ENCODE measurements at places on chromosomes 3 and 15.

- no peak for DNase-seq
These were observed 31.8 kb upstream of the DCLK3 start for GRCh38 chr3:36796161-36796560.

GRCh38 chr3:24012589-24013269 lies 67.6 kb downstream of the NR1D2 start:
- DNase-seq: no peak

DNA sequence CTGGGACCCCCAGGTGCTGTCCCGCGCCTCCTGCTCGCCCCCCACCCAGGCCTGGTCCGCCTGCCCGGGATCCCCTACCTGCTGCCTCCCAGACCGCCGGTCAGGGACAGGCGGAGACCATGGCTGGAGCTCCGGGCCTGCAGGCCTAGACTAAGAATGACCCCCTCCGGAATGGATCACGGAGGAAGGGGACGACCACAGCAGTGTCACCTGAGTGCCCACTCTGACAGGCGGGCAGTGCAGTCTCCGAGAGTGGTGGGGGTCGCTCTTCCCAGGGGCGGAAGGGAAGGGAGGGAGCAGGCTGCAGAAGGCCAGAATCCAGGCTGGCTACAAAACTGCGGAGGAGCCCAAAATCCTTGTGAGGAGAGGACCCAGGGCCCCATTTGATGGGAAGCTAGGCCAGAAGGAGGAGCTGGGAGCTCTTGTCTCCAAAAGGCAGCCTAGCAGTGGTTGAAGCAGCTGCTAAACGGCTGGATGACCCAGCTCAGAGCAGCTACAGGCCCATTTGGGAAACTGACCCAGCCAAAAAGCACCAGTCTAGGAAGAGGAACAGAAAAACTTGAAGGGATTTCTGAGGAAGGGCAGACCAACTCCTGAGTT lies 908 bp upstream of the RAB43 start:
- DNase-seq: no peak

- no peak for DNase-seq
These were observed 798.7 kb downstream of the DIPK2A start for GRCh38 chr3:144770281-144770680.

GRCh38 chr3:14282001-14282705 lies 103.5 kb downstream of the LSM3 start:
- DNase-seq: no peak

DNA sequence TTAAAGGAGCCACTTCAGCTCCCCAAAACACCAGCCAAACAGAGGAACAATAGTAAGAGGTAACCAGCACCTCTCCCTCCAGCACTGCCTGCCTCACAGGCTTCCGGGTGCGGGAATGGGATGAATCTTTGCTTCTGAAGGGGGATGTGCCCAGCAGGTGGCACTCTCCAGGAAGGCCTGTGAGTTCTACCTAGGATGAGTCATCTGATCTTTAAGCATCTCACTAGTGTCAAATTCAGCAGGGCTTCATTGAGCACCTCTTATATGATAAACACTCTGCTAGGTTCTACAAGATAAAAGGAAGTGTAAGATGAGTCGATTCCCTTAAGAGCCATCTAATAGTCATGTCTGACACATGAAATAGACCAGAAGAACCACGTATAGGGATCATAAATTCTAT lies 237.4 kb upstream of the UMPS start:
- peak; percentile 14 for DNase-seq

GRCh38 chr3:149638228-149639092 lies 19.4 kb downstream of the WWTR1 start:
- no peak for DNase-seq

- no peak for DNase-seq
These were observed 72.0 kb downstream of the CCNL1 start for GRCh38 chr3:157087780-157088600.

DNA sequence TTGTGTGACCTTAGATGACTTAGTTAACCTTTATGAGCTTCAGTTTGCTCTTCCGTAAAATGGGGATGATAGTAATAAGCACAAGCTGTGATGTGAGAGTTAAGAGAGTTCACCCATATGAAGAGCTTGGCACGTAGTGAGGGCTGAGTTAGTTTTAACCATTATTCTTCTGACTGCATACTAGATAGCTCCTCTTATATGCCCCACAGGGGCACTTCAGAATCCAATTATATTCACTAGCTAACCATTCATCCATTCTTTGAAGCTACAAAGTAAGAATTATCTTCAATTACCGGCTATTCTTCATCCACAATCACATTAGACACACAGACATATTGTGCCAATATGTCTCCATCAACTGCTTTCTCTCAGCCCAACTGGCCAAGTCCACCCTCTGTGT lies 159.0 kb upstream of the STT3B start:
- DNase-seq: no peak

DNA sequence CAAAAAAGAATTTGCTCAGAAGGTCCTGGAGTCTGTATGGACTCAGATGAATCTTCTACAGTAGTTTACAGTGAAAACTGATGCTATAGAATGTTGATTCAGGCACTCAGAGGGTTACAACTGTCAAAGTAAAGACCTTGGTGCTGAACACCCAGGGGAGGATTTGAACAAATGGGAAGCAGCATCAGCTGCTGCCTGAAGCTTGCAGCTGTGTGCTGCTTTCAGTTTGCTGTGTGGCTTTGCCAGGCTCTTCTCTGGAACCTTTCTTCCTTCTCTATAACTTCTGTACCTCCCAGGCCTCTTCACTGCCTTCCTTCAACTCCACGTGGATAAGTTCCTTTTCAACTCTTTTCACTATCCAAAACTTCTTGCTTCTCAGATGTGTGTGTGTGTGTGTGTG lies 214.2 kb downstream of the GRM7 start:
- DNase-seq: no peak

DNA sequence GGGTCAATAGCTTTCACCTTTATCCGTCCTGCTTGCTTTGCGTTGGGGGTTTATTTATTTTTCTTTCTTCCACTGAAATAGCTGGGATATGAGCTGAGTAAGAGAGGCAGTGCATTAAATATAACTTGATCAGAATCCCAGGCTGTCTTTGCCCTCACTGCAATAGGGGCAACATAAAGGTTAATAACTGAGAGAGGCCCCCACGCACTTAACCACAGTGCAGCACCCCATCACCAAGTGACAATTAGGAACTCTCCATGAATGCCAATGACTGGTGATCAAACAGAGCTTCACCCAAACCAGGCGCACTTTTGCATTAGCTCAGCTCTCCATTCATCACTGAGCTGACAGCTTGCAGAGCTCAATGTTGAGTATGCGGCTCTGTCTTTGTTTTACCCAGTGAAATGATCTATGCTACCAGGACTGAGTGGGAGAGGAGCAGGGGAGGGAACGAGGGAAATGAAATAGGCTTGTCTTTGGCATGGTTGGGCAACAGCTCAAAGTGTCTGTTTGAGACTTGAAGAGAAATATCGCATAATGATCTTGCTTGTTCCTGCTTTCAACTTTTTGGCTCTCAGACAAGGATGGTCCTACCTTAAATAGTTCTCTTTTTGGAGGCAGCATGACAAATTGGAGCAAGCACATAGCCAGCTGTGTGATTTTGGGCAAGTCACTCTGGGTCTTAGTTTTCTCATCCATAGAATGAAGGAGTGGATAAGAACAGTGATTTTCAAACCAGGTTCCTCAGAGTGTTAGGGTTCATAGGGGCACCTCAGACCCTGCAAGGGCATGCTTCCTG lies 14.5 kb upstream of the GLCE start:
- no peak for DNase-seq

DNA sequence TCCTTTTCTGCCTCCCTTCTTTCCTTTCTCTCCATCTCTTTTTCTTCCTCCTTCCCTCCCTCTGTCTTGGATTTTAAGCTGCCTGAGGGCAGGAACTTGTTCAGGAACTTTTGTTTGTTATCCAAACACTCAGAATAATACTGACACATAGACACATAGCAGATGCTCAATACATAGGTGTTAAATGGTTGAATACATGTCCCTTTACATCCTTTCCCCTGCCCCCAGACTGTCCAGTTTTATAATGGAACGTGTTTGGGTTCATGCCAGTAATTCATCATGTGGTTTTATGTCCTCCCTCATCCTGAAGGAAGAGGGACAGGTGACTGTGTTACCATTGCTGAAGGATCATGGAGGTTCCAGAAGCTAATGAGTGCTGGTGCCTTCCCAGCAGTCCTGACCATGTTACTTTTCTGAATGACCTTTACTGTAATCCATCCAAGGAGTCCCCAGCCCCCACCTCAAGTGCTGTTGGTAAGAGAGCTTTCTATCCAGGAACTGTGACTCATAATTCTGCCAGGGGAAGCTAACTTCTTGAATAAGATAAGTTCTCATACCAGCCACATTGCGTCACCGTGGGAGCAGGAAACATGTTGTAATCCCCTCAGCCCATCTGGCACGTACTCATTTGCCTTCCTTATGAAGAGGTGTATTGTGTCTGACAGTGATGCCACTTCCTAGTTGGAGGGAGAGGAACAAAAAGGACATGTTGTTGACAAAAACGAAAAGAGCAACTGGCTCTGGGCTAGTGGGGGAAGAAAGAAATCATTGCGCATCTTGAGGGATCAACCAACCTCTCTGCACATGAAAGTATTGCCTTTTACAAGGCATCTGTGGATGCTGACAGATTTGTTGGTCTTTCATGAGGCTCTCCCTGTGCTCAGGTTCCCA lies 52.4 kb downstream of the IL1RAP start:
- peak; percentile 100 for DNase-seq

- DNase-seq: no peak
These were observed 14.5 kb upstream of the ARHGAP31 start for GRCh38 chr3:119279584-119280243.

DNA sequence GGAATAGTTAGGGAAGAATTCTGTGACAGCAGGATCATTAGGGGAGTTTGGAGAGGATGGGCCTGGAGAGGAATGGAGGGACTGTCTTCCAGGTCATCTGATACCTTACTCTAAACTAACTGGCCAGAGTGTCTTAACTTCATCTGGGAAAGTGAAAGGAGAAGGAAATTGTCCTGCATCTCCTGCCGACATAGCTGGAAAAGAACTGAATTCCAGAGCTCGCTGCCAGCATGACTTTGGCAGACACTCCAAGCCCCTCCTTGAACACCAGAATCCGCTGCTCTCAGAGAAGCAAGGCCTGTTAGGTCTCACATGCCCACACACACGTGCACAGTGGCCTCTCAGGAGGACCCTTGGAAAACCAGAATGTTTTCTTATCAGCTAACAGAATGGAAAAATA lies 10.5 kb downstream of the ABI3BP start:
- no peak for DNase-seq

DNA sequence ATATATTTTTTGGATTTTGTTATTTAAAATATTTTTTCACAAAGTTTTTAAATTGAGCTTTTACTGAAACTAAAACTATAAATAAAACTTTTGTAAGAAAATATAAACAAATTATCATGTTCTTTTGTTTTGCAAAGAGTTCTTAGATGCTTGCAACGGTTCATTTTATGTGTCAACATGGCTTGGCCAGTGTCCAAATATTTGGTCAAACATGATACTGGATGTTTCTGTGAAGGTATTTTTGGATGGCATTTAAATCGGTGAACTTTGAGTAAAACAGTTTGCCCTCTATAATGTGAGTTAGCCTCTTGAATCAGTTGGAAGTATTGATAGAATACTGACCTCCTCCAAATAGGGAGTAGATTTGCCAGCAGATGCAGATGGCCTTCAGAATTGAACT lies 612.6 kb upstream of the NECTIN3 start:
- no peak for DNase-seq

DNA sequence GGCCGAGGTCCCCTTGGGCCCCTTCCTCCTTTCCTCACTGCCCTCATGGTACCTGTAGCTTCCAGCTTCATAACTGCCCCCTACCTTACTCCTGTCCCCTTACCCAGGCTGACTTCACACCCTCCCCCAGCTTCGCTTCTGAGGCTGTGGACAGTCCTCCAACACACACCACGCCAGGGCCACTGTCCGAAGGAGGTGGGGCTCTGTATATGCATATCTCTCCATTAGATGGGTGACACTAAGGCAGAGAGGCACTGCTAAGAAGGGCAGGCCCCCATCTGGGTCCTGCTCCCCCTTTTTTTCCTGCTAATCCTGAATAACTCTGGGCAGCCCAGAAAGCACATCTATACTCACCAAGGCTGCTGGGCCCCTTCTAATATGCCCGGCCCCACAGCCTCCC lies 1.0 kb upstream of the COL7A1 start:
- no peak for DNase-seq

- no peak for DNase-seq
These were observed 49.8 kb upstream of the SSR3 start for GRCh38 chr3:156604642-156605144.

DNA sequence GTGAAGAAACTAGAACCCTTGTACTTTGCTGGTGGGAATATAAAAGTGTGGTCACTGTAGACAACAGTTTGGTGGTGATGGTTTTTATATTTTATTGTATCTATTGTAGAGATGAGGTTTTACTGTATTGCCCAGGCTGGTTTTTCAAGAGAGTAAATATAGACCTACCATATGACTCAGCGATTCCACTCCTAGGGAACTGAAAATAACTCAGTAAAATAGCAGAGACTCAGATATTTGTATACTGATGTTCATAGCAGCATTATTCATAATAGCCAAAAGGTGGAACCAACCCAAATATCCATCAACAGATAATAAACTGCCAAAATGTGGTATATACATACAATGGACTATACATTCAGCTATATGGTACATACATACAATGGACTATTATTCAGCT lies 68.8 kb upstream of the IL12A start:
- DNase-seq: peak; percentile 49

DNA sequence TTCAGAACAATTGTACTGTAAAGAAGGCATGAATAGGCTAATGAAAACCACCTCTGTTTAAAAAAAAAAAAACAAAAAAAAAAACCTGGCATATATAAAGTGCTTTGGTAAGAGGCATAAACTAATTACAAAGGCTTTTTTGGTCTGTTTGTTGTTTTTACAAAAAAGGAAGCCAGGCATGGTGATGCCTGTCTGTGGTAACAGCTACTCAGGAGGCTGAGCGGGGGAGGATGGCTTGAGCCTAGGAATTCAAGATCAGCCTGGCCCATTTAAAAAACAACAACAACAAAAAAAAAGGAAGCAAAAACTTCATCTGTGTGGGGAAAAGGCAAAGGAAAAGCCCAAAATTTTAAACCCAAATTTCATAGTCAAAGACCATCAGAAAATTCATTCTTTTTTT lies 47.0 kb downstream of the OSBPL10 start:
- DNase-seq: peak; percentile 56

GRCh38 chr3:145286937-145287336 lies 874.0 kb downstream of the PLOD2 start:
- no peak for DNase-seq

- no peak for DNase-seq
These were observed 8.7 kb upstream of the TRIM69 start for GRCh38 chr15:44727485-44728231.

GRCh38 chr15:100026041-100026440 lies 292.8 kb upstream of the LYSMD4 start:
- DNase-seq: no peak

DNA sequence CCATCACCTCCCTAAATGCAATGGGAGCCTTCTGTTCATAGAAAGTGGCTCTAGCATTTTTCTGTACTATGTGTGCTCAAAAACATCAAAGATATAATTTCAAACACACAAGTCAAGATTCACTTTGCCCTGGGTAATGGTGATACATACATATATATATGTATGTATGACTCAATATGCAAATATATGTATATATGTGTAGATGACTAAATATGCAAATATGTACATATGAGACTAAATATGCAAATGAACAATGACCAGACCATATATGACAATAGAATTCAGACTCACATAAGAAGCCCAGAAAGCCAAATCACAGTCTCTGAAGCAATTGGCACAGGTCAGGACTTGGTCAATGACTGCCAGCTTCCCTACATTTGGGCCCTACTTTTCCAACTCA lies 36.9 kb upstream of the SNRK start:
- no peak for DNase-seq

- no peak for DNase-seq
These were observed 93.9 kb downstream of the SEMA6D start for GRCh38 chr15:47811172-47811571.
